ENCODE measurements at places on chromosomes 16 and 17.
A peak's percentile ranks its signal among the peaks of the same experiment; 100 is the strongest.

- no peak for DNase-seq
Observed at GRCh38 chr16:17351441-17352035, 119.2 kb downstream of the XYLT1 start.

DNA sequence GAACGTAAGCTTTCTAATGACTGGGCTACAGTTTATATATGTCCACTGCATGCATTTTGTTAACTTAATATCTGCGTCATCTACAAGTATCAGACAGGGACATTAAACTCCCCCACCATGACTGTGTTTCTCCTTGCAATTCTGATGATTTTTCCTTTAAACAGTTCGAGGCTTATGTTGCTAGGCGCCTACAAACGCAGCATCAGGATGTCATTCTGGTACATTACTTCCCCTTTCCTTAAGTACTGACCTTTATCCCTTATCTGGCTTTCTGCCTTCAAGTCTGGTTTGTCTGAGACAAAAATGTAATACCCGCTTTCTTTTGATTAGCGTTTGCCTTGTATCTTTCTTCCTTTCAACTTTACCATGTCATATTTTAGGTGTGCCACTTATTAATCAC is 362.4 kb downstream of the SLC39A11 start:
- DNase-seq: no peak

DNA sequence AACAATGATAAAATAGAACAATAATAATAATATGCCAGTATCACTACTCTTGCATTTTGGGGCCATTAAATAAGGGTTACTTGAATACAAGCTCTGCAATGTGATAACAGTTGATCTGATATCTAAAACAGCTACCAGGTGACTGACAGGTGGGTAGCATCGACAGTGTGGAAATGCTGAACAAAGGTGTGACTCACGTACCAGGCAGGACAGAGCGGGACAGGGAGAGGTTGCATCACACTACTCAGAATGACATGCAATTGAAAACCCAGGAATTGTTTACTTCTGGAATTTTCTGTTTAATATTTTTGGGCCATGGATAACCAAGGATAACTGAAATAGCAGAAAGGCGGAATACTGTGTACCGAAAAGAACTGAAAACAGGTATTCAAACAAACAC is 15.8 kb upstream of the ZNF19 start:
- no peak for DNase-seq

DNA sequence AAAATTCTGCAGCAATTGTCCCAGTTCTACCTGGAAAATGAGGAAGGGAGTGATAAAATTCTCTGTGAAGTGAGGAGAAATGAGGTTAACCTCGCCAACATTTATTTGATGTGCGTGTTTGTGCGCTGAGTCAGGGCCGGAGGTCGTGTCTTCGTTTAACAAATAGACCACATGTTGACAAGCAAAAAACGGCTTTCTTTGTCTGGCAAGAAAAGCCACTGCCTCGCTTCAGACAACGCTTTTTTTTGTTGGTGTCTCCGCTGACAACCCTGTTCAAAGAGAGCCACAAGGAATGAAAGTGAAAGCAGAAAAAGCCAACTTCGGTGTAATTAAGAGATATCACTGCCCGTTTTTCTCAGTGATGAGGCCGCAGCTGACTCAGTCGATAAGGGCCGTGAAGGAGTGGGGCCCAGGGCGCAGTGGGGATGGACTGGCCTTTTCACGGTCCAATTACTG is 510.6 kb downstream of the CDH13 start:
- peak; percentile 19 for DNase-seq

- no peak for DNase-seq
Observed at GRCh38 chr17:48751733-48752398, 23.3 kb upstream of the HOXB13 start.

DNA sequence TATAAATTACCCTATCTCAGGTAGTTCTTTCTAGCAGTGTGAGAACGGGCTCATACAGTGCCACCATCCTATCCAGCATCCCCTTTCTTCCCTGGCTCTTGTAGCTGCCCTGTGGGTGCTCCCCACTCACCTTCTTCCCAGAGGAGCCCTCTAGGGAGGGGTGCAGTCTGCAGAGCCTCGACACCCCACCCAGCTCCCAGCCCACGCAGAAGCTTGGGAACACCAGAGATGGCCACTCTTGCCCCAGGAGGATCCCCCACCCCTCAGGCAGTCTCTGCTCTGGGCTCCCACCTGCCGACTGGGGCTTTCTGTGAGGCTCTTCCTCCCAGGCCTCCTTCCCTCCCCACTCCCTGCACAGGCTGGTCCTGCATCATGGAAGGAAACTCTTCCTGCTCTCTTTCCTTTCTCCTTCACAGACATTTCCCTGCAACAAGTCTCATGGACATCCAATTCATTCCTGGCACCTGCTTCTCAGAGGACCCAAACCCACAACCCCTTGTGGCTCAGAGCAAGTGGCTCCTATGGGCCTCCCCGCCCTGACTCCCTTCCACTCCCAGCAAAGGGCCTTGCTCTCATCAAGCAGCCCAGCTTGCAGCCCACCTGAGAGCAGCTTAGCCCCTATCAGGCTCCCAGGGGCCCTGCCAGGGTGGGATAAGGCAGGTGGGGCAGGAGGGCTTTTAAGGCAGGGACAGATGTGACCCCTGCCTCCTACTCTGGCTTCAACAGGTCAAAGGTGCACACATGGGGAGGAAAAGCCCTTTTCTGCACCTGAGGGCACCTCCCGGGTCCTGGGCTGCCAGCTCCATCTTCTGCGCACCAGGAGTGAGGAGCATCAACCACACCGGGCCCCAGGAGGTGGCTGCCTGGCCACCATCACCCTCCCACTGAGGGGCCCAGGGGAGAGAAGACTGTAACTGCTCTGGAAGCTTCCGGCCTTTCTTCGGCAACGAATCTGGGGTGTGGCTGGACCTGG is 263.8 kb upstream of the TNRC6C start:
- no peak for DNase-seq

DNA sequence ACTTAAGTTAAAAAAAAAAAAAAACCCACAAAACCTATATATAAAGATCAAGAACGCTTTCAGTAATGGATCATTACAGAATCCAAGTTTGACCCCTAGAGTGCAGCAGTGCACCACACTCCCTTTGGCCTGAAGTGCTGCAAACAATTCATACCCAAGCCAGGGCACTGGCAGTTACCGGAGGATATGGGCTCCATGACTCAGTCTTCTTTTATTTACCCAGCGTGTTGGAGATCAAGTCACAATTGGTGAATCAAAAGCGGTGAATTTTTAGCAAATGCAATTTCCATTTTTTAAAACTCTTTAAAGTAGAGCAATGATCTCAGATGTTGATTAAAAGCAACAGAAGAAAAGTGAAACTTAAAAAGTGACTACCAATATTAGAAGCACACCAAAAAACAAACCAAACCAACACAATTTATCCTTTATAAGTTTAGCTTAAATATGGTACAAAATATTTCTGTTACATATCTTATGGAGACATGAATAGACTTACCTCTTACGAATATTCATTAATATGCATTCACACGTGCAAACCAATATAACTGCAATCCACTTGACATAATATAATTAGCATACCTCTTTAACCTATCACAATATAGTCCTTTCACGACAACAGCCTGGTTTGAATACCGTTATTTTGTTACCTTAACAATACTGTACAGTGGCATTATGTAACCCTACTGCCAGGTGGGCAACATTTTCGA is 46.3 kb downstream of the ZNF652 start:
- DNase-seq: peak; percentile 60

GRCh38 chr17:39147221-39148185 is 3.9 kb downstream of the PLXDC1 start:
- DNase-seq: no peak

- no peak for DNase-seq
Observed at GRCh38 chr17:51493206-51493605, 232.9 kb downstream of the UTP18 start.

- DNase-seq: no peak
Observed at GRCh38 chr17:17757956-17758845, 76.9 kb downstream of the RAI1 start.

- no peak for DNase-seq
Observed at GRCh38 chr16:69083306-69083941, 22.0 kb upstream of the HAS3 start.

- peak; percentile 94 for DNase-seq
Observed at GRCh38 chr17:65561452-65562205, at the start of gene AXIN2. AXIN2 (minus strand) TSS chr17:65561648; CDS start chr17:65558620, 3,028 bp downstream.

GRCh38 chr16:5647051-5647450 is 549.5 kb upstream of the EEF2KMT start:
- peak; percentile 38 for DNase-seq

DNA sequence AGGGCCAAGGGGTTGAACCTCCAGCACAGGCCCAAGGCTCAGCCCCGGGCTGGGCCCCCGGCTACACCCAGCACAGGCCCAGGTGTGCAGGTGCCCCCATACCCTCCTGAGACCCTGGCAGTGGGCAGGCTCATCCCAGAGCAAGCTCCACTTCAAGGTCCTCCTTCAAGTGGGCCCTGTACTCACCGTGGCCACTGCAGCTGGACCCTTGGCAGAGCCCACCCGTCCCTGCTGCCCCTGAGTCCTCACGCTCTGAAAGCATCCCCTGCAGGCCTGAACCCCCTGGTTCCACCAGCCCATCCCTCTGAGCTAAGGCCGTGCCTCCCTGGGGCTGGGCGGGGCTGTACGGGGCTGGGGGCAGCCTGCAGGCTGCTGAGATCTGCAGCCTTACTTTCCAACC is 11.2 kb upstream of the CACNA1H start:
- no peak for DNase-seq

- DNase-seq: no peak
Observed at GRCh38 chr16:88929091-88929445, 47.9 kb downstream of the CBFA2T3 start.

DNA sequence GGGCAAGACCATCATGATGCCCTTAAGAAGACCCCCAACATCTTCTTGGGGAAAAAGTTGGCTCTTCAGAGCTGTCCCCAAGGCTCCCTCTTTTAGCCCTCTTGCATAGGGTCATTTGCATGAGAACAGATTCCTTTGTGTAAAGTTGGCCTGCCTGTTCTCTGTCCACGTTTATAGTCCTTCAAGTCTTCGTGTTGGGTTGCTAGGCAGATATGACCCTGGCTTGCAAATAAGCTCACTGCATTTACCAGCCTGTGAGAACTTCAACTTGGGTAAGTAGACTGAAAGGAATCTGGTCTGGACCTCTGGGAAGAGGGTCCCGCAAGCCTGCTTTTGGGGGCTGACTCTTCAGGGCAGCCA is 2.9 kb downstream of the ARSG start:
- no peak for DNase-seq

DNA sequence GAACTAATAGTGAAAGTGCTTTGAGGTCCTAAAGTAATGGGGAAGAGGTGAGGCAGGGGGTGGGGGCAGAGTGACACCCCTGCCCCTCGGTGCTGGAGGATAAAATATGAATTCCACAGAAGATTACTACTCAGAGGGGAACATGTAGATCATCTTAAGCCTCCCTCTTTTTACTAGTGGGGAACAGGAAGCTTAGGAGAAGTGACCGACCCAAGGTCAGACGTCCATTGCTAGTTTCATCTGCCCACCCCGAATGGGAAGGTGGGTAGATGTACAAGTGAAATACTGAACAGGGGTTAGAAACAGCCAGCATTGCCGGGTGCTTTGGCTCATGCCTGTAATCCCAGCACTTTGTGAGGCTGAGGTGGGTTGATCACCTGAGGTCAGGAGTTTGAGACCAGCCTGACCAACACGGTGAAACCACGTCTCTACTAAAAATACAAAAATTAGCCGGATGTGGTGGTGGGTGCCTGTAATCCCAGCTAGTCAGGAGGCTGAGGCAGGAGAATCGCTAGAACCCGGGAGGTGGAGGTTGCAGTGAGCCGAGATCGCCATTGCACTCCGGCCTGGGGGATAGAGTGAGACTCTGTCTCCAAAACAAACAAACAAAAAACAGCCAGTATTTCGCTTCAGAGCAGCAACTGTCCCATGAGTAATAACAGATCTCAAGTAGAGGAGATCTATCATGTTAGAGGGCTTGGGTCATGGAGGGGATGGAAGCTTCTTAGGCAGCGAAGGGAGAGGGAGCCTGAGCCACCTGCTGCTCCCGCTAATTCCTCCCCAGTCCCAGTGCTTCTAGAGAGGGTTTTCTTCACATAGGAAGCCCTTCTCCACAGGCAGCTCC is 1.2 kb upstream of the NR1D1 start:
- no peak for DNase-seq

DNA sequence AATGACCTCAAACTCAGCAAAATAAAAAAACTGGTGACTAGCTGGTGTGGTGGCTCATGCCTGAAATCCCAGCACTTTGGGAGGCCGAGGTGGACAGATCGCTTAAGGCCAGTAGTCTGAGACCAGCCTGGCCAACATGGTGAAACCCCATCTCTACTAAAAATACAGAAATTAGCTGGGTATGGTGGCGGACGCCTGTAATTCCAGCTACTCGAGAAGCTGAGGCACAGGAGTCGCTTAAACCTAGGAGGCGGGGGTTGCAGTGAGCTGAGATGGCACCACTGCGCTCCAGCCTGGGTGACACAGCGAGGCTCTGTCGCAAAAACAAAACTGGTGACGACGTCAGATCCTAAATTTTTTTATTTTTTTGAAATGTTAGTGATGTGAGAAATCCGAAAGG is 82.6 kb upstream of the TOB1 start:
- DNase-seq: no peak

DNA sequence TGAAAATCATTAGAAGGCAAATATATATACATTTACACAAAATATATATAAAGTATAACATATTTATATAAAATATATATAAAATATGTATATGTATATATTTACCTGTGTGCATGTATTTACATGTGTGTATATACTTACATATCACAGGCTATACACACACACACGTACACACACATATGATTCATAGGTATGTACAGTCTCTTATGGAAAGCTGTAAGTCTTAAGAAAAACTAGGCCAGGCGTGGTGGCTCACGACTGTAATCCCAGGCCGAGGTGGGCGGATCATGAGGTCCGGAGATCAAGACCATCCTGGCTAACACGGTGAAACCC is 14.7 kb downstream of the TOM1L2 start:
- no peak for DNase-seq

Measured in renal pelvis (tissue), 12 donors.